ENCODE measurements at places on chromosomes 6 and 20.

DNA sequence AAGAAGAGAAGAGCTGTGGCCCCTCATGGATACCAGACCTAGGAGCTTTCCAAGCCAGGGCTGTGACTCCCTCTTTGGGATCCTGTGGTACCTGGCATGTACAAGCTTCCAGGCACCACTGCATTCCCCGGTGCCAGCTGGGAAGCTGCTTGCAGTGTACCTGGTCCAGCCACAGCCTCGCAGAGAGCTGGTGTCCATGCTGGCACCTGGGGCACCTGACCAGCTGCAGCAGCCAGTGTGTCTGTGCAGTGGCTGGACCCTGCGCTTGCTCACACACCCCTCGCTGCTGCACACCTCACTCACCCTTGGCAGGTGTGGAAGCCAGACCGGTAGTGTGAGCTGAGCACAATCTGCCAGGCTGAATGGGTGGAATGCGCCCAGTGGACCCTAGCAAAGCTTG lies 190.9 kb upstream of the MAN1A1 start:
- no peak for DNase-seq

DNA sequence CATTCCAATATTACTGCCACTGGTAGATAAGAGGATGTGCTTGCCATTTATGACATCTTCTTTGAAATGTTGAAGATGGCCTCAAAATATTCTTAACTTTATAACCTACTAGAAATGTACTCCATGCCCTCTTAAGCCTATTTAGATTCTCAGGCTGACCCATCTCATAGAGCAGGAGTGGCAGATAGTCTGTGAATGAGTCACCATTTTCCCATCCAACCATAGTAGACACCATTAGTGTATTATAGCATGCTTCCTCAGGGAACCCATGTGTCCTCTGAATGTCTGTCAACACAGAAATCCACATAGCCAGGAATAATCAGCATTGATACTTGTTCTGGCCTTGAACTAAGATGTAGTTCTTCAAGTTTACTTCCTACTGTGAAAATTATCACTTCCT lies 150.2 kb downstream of the IMPG1 start:
- no peak for DNase-seq

GRCh38 chr6:48113130-48113529 lies 2.1 kb upstream of the PTCHD4 start:
- no peak for DNase-seq

DNA sequence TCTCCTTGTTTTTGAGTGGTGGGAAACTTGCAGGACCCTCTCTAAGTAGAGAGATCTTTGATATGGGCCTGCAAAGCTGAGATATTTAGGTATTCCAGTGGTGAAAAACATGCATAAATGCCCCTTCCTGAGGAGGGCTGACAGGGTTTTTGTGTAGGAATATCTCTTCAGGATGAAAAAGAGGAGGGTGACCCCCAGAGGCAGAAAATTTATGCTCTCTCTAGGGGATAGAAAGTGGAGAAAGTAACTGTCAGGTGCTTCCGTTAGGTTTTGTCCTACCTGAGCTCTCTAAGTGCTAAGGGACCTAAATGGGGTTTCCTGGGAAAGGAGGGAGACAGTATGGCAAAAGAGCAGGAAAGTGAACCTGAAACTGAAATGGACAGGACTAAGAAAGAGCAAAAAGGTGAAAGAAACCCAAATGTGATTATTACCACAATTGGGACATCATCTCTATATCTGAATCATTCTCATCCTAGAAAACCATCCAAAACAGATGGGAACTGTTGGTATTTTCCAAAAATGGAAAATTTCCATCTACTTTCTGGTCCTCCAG lies 2.0 kb downstream of the COL19A1 start:
- DNase-seq: no peak

- no peak for DNase-seq
These were observed 581.6 kb downstream of the HAO1 start for GRCh38 chr20:7358670-7359069.

- DNase-seq: no peak
These were observed 177.2 kb downstream of the TSHZ2 start for GRCh38 chr20:53149148-53149889.

All from activated T-cell treated with anti-CD3 and anti-CD28 coated beads for 48 hours (primary cell).